Naive thymus-derived CD8-positive, alpha-beta T cell (primary cell): ENCODE measurements at places on chromosomes 11 and 22. TPM values are rescaled to one million over a fixed set of nuclear protein-coding genes. Genes with fewer than 3 reads are reported as not detected.

- DNase-seq, result no peak
Measured at GRCh38 chr11:5280582-5281102, 10.9 kb upstream of the HBE1 start.

DNA sequence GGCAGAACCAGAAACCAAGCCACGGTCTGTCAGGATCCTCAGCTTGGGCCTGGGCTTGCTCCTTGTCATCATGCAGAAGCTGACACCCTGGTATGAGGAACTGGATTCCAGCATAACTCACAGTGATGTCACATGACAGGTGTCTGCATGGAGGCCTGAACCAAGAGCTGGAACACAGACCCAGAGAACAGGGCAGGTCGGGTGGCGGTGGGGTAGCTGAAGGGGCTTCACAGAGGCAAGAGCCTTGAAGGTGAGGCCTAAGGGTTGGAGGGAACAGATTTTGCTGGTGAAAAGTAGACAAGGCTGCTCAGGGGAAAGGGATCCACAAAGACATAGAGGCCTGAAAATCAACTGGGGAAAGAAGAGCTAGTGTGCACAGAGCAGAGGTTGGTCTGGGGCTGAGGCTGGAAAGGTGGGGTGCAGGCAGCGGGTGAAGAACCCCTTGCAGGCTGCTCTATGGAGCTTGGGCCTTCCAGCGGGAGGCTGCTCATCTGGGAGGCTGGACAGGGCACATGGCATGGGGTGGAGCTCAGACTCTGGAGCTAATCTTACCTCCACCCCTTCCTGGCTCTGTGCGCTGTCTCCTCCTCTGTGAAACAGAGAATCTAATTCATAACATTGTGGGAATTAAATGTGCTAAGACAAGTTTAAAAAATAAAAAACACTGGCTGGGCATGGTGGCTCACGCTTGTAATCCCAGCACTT is 18.4 kb upstream of the RPS3 start:
- DNase-seq, result no peak

DNA sequence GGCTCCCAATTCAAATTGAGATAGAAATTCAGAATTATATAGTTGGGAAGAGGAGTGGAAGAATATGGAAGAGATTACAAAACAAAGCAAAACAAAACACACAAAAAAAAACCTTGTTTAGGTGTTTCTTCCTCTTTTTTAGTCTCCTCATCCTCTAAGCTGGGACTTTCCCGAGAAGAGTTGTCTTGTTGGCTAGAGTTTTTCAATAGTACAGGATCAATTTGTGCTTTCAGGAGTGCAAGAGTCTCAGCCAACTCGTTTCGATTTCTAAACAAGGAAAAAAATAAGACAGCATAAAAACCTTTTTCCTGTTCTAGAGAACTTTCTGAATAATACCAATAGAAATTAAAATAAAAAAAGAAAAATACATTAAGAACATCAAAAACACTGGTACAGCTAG is 87.8 kb upstream of the CLNS1A start:
- DNase-seq, result no peak

The FAM227A gene
- polyA plus RNA-seq, result not detected

GRCh38 chr22:32336771-32337424 is 20.8 kb upstream of the RFPL3 start:
- no peak for DNase-seq

DNA sequence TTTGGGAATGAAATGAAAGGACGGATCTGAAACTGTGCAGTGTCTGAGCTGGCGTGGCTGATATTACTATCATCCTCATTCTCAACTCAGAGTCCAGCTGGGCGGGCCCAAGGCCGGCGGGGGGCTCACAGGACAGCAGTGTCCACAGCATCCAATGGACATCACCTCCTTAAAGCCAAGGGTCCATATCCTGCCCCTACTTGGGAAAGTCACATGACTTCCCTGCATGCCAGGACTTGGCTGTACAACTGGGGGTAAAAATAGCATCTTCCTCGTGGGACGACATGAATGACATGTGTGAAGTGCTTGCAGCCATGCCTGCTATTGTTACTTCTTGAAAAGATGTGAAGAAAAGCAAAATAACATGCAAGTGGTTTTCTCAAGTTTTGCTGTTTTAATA is 82.3 kb downstream of the TRMU start:
- no peak for DNase-seq

The YPEL4 gene
- not detected for polyA plus RNA-seq

The MMP1 gene
- polyA plus RNA-seq, result not detected

The CBX7 gene
- polyA plus RNA-seq, result 19.5 TPM

DNA sequence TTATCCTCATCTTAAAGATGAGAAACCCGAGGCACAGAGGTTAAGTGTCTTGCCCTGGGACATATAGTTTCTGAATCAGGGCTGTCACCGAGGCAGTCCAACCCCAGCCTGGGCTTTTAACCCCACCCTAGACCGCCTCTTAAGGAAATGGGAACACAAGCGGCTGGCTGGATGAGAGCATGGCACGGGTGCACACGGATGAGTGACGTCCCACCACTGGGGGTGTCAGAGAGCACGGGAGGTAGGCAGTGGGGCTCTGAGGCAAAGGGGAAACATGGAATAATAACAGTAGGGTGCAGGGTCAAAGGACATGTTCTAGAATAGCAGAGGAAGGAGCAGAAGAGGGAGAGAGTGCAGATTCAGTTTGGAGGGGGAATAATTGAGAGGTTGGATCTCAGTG is 22.3 kb downstream of the PPFIBP2 start:
- DNase-seq, result no peak

- no peak for DNase-seq
Measured at GRCh38 chr11:124582565-124582964, 12.8 kb downstream of the OR8A1 start.

DNA sequence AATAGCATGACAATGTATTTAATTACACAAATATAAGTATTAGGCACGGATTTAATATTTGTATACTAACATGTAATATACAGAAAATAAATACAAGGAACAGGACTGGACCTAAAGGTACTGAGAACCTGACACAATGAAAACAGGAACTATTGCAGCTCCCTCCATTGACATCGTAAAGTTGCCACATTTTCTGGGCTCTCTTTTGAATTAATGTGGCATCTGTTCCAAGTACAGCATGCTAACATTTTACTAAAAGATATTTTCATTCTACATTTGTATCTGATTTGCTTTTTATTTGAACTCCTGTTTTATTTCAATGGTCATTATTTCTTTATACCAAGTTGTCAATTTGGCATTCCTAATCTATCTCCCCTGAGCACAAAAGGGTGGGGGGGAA is 15.3 kb downstream of the PHF21A start:
- DNase-seq, result no peak

The MPEG1 gene
- not detected for polyA plus RNA-seq

The TTC28 gene
- polyA plus RNA-seq, result 0.44 TPM

GRCh38 chr22:37295946-37296345 is 13.6 kb downstream of the CYTH4 start:
- no peak for DNase-seq

The CRYBB2 gene
- not detected for polyA plus RNA-seq

DNA sequence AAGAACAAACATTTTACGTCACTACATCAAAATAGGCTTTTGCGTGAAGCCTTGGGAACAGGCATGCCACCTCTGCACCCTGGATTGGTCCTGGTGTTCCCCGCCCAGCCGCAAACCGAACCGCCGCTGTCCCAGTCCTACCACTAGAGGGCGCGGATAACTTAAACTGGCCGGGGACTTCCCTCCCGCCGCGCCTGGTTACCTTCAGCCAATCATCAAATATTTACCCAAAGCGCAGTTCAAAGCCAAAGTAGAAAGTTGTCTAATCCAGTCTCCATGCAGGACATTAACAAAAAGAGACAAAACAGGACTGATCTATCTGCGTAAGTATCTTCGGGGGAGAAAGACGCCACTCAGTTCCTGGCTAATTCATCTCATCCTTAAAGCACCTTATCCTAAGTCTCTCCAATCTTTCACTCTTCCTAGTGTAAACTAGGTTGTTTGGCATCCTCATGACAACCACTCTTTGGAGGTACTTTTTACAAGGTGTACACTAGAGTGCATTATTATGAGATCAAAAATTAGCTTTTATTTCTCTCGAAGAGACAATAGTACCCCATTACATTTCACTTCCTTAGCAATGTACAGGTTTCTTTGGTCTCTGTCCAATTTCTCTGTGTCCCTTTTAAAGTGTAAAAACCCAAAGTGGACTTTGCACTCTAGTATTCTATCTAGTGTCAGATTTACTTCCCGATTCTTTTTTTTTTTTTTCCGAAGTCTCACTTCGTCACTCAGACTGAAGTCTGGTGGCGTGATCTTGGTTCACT is 3.9 kb upstream of the CRY2 start:
- DNase-seq, result peak; percentile 92

DNA sequence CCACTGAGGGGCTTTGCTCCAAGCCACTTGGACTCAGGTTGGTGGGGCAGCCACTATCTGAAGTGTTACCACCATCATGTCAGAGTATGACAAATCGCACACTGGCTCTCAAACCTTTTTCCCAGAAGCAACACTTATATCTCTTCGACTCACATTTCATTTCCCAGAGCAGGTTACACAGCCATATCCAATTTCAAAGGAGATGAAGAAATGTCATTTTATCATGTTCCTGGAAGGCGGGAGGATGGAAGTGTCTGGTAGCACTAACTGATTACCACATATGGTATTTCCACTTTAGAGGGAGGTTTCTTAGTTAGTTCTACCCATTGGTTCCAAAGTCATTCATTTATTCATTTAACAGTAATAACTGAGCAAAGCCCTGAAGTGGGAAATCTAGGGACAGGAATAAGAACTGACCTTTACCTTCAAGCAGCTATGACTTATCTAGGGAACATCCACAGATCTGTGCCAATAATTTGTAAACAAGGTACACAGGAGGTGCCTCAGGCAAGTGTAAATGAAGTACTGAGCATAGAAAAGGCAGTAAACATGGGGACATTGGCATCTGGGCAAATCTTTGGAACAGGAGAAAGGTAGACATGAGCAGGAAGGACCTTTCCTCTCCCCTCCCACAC is 54.9 kb upstream of the LRRC55 start:
- DNase-seq, result no peak

DNA sequence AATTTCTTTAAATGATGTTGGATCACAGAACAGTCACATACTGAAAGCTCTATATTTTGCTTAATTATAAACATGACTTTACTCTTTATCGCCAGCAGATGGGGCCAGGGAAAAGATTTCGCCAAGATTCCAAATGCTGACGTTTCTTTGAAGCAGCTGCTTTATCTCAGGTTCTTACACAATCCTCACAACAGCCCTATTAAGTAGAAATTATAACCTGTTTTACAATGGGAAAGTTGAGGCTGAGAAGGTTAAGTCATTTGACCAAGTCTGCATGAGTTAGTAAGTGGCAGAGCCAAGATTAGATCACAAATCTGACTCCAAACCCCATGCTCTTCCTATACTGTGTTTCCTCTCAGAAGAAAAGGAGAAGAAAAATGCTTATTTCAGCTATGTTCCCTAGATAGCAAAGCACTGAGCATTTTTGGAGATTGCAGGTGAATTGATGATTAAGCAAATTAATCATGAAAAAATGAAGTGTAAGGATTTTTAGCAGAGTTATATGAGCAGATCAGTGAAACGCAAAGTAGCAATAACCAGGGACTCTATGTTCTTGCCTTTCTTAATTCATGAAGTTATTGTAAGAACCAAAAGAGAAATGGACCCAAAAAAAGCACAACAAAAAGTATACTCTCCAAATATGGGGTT is 79.0 kb downstream of the AASDHPPT start:
- no peak for DNase-seq

- DNase-seq, result no peak
Measured at GRCh38 chr11:30432178-30432577, 109.3 kb downstream of the ARL14EP start.

DNA sequence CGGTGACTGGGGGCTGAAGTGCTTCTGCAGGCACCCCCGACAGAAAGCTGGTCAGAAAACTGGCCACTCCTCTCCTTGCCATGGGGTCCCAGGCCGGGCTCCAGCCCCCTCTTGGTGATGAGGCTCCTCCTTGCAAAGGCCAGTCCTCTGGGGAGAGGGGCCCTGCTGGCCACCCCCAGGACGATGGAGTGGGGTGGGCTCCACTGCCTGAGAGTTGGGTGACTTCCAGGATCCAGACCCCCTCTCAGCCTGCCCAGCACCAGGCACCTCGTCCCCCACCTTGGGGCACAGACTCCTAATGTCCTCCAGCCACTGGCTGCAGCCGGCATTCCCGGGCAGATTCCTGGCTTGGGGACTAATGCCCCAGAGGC is 441 bp upstream of the RPS6KA4 start:
- DNase-seq, result no peak

- DNase-seq, result no peak
Measured at GRCh38 chr11:102494216-102494615, 36.3 kb downstream of the MMP7 start.

DNA sequence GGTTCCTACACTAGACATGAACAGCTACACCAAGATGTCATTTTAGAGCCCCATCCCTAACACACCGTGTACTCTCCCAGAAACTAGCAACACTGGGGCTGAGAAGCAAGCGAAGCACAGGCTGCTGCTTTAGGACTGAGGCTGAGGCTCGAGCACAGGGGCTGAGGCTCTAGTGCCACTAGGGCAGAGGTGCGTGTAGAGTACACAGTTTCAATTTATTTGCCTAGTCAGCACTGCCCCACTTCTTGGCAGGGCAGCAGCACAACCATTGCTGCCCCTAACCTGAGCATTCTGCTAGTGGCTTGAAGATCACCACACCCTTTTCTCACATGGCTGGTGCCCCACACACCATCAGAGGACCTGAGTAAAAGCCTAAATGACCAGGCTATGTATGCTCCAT is 713.2 kb downstream of the LRRC4C start:
- no peak for DNase-seq
